ENCODE measurements at places on chromosomes 2 and 18. TPM values are rescaled to one million over a fixed set of nuclear protein-coding genes. Genes with fewer than 3 reads are reported as not detected.
A peak's percentile ranks its signal among the peaks of the same experiment; 100 is the strongest.

DNA sequence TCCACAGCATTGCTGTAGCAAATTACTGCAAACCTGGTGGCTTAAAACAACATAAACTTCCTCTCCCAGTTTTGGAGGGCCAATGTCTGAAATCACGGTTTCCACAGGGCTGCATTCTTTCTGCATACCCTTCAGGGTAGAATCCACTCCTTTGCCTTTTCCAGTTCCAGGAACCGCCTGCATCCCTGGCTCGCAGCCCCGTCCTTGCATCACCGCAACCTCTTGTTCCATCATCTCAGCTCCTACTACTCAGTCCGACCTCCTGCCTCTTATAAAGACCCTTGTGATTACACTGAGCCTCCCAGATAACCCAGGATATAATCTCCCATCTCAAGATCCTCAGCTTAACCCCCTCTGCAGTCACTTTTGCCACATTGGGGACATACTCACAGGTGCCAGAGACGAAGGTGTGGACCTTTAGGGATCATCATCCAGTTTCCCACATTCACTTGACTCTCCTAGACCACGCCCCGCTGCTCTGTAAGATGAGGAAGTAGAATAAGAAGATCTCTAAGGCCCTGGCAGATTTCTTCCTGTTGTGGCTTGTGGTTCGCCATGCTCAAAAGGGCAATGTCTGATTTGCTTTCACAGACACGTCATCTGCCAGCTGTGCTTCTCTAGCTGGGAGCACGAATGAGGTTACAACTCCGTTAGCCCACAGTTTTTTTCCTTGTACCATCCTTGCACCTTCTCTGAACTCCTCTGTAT is 103.6 kb upstream of the AGAP1 start:
- no peaks in the 10 kb centered on the region for H3K4me1 ChIP-seq
- no peak overlapping the region for H3K27ac ChIP-seq
- no peaks in the 10 kb centered on the region for H3K27me3 ChIP-seq
- H3K36me3 ChIP-seq = no peaks in the 10 kb centered on the region

- H3K27me3 ChIP-seq = no peaks in the 10 kb centered on the region
- H3K4me1 ChIP-seq = no peaks in the 10 kb centered on the region
- DNase-seq = no peak
- no peaks in the 10 kb centered on the region for H3K36me3 ChIP-seq
- no peak overlapping the region for H3K4me3 ChIP-seq
Observed at GRCh38 chr2:61715506-61715905, 138.4 kb downstream of the FAM161A start.

GRCh38 chr18:22613788-22614187 is 196.1 kb upstream of the CTAGE1 start:
- no peak overlapping the region for H3K27ac ChIP-seq
- peaks cover 19% of the 10 kb centered on the region for H3K4me1 ChIP-seq
- H3K36me3 ChIP-seq = no peaks in the 10 kb centered on the region
- no peaks in the 10 kb centered on the region for H3K27me3 ChIP-seq
- DNase-seq = no peak

GRCh38 chr2:30302566-30302965 is 71.2 kb downstream of the LBH start:
- no peak overlapping the region for H3K4me3 ChIP-seq
- no peak for DNase-seq
- H3K27me3 ChIP-seq = no peaks in the 10 kb centered on the region
- no peak overlapping the region for H3K27ac ChIP-seq

- no peak overlapping the region for H3K4me3 ChIP-seq
- H3K4me1 ChIP-seq = no peaks in the 10 kb centered on the region
- no peak for DNase-seq
- no peaks in the 10 kb centered on the region for H3K27me3 ChIP-seq
- no peak overlapping the region for H3K27ac ChIP-seq
Observed at GRCh38 chr18:37124516-37124915, 295.6 kb downstream of the KIAA1328 start.

DNA sequence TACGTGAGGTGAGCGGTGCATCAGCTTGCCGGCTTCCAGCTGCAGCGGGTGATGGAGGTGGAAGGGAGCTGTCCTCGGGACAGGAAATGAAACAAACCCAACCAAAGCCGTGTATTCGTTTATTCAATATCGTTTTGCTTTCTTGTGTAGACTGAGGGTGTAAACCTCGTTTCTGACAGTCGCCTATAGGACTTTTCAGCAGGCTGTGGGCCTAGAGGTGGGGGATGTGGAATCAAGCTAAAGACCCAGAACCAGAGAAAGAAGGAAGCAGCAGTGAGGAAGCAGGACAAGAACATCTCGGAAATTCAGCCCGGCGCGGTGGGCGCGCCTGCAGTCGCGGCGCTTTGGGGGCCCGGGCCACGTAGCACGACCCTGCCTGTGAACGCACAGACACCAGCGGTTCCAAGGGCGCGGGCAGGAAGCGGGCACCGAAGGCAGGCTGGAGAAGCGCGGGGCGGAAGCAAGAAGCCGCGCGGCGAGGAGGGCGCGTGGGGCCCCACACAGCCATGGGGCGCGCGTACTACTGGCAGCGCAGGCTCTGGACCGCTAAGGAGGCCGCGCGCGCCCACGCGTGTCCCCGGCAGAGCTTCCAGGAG is 755 bp upstream of the ATP9B start:
- no peaks in the 10 kb centered on the region for H3K27me3 ChIP-seq
- peak overlapping the region; percentile 96 for H3K27ac ChIP-seq
- no peaks in the 10 kb centered on the region for H3K36me3 ChIP-seq
- peak overlapping the region; percentile 91 for H3K4me3 ChIP-seq
- peaks cover 12% of the 10 kb centered on the region for H3K4me1 ChIP-seq

DNA sequence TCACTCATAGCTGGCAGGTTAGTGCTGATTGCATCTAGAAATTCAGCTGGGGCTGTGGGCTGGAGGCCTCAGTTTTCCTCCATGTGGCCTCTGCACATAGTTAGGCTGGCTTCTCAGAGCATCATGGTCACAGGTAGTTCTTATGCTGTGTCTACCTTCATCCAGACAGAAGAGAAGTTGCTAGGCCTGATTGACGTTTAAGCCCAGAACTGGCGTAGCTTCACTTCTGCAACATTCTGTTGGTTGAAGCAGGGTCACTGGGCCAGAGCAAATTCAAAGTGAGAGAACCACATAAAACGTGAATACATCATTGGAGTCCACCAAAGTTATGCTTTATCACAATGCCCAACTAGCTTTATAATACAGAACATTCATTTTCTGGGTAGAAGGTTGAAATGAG is 116.0 kb downstream of the SPP2 start:
- no peak overlapping the region for H3K4me3 ChIP-seq
- DNase-seq = no peak
- H3K27ac ChIP-seq = no peak overlapping the region
- H3K27me3 ChIP-seq = no peaks in the 10 kb centered on the region
- H3K36me3 ChIP-seq = no peaks in the 10 kb centered on the region

DNA sequence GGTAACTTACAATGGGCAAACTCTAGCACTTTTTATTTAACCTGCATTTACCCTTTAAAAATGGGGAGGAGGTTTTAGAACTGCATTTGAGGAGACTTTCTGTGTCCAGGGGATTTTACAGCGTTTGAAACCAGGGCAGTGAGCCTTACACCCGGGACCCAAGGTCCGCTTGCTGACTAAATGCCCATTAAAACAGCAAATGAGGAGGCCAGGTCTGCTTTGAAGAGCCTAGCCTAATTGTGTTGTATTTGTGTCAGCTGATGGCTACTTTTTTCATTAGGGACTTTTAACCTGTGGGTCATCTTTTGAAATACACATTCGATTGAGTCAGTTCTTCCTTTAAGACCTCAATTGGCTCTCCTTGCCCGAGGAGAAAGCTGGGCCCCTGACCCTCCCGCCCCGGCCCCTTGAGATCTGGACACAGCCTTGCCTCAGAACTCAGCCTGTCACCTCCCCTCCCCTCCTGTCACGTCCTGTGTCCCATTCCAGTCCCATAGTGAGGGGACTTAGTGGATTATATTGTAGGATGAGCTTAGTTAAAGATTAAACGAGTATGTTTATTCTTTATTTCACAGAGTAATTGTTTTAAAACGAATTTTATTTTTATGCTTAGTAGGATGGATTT is 69.0 kb downstream of the KLHL29 start:
- no peak overlapping the region for H3K27ac ChIP-seq
- DNase-seq = no peak
- no peaks in the 10 kb centered on the region for H3K4me1 ChIP-seq
- no peaks in the 10 kb centered on the region for H3K27me3 ChIP-seq

DNA sequence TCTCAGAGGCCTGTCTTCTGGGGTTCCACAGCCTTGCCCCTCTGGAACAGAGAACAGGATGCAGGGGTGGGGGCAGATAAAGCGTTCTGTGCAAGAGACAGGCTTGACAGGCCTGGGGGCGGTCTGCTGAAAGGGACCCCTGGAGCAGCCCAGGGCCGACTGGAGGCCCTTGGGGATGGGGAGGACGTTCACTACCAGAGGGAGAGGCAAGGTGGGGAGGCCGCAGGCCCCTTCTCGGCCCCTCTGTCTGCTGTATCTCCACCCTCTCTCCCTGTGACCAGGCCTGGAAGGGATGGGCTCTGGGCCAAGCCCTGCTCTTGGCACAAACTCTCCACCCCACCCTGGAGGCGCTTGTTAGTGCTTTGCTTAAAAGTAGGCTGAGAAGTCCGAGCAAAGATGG is 27.3 kb upstream of the INHBB start:
- H3K27me3 ChIP-seq = no peaks in the 10 kb centered on the region
- no peaks in the 10 kb centered on the region for H3K4me1 ChIP-seq
- DNase-seq = no peak
- H3K27ac ChIP-seq = no peak overlapping the region

- H3K27ac ChIP-seq = no peak overlapping the region
- no peaks in the 10 kb centered on the region for H3K36me3 ChIP-seq
- H3K4me3 ChIP-seq = no peak overlapping the region
- H3K4me1 ChIP-seq = peaks cover 6% of the 10 kb centered on the region
Observed at GRCh38 chr2:240143801-240144648, 3.6 kb upstream of the OTOS start.

GRCh38 chr2:232611559-232612218 is 21.7 kb upstream of the EFHD1 start:
- H3K36me3 ChIP-seq = no peaks in the 10 kb centered on the region
- DNase-seq = no peak
- H3K27me3 ChIP-seq = no peaks in the 10 kb centered on the region
- no peak overlapping the region for H3K4me3 ChIP-seq

DNA sequence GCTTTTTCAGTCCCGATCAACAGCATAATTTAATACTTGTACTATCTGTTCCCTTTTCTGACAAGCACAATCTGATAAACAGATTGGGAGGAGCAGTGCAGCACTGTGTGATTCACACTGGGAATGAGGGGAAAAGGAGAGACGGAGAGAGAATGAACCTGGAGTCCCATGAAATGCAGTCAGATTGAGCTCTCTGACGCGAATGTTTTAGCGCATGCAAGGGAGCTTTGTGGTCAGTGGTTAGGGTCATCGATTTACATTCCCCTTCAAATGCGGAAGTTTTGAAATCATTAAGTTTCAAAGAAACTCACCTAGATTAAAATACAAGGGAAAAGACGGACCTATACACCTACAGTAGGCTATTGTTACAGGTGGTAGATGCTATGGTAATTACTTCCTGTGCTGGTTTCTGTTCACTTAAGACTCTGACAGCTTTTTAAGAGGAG is 99.6 kb downstream of the KCTD1 start:
- no peak overlapping the region for H3K27ac ChIP-seq
- no peaks in the 10 kb centered on the region for H3K4me1 ChIP-seq
- H3K36me3 ChIP-seq = no peaks in the 10 kb centered on the region
- DNase-seq = no peak

DNA sequence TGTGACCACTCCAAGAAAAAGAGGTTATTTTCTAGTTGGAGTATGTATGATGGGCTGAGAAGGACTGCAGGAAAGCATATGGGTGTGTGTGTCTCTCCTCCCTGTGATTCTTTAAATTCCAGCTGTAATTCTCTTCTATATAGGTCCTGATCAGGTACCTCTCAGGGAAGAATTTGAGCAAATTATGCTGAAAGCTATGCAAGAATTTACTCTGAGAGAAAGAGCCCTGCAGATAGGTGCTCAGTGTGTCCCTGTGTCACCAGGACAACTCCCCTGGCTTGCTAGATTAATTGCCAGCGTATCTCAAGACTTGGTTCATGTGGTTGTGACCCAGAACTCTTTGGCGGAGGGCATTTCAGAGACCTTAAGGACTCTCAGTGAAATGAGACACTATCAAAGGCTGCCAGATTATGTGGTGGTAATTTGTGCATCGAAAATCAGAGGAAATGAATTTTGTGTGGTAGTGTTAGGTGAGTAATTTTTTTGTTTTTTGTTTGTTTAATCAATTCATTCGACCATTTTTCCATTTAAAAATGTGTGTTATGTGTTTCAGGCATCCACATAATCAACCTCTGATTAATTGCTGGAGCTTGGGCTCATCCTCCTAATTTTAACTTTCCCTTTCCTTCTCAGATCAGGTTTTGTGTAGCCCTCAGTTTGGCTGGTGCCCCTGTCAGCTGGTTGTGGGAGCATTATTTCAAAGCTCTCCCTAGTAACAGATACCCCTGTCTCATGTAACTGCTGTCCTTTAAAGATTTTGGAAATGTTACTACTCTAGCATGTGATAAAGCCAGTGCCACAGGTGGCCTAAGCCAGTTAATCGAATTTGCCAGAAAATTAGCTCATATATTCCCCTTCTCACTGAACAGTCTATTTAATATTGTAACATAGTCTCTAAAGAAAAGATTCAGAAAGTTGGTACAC is 150.9 kb downstream of the ESCO1 start:
- no peaks in the 10 kb centered on the region for H3K36me3 ChIP-seq
- DNase-seq = no peak
- peaks cover 8% of the 10 kb centered on the region for H3K4me1 ChIP-seq
- H3K27ac ChIP-seq = no peak overlapping the region
- no peaks in the 10 kb centered on the region for H3K27me3 ChIP-seq
- no peak overlapping the region for H3K4me3 ChIP-seq

- H3K27ac ChIP-seq = no peak overlapping the region
- no peak for DNase-seq
- H3K27me3 ChIP-seq = no peaks in the 10 kb centered on the region
- H3K4me3 ChIP-seq = no peak overlapping the region
- no peaks in the 10 kb centered on the region for H3K36me3 ChIP-seq
Observed at GRCh38 chr2:65527451-65528240, 95.2 kb upstream of the SPRED2 start.

The IKZF2 gene
- total RNA-seq = 26.5 TPM

The G6PC2 gene
- total RNA-seq = not detected

The THAP4 gene
- 27.2 TPM for total RNA-seq

The CRACDL gene
- 5.9 TPM for total RNA-seq

The RFX8 gene
- total RNA-seq = 0.85 TPM

The TUBA3E gene
- not detected for total RNA-seq

The CPLX4 gene
- total RNA-seq = not detected

The C2orf80 gene
- total RNA-seq = not detected

The FHOD3 gene
- total RNA-seq = 24.9 TPM

The MEP1B gene
- not detected for total RNA-seq
